ENCODE measurements at places on chromosomes 12 and 14. TPM values are rescaled to one million over a fixed set of nuclear protein-coding genes. Genes with fewer than 3 reads are reported as not detected.

RTL1 gene
- not detected for total RNA-seq

SLC10A1 gene
- total RNA-seq: not detected

PRPH gene
- not detected for total RNA-seq

SYT1 gene
- 6.6 TPM for total RNA-seq

UNG gene
- 18.7 TPM for total RNA-seq

PDE3A gene
- 0.58 TPM for total RNA-seq

C14orf39 gene
- total RNA-seq: not detected

TAS2R42 gene
- total RNA-seq: not detected

TEX52 gene
- total RNA-seq: not detected

SLCO1B1 gene
- total RNA-seq: not detected

HOXC12 gene
- not detected for total RNA-seq

TSHR gene
- total RNA-seq: not detected

KERA gene
- not detected for total RNA-seq

PACS2 gene
- total RNA-seq: 46.4 TPM

CLEC1A gene
- not detected for total RNA-seq

RDH5 gene
- total RNA-seq: 6.3 TPM

FOXG1 gene
- total RNA-seq: not detected

USP15 gene
- total RNA-seq: 22.2 TPM

MGST1 gene
- 319 TPM for total RNA-seq

HPD gene
- 2.8 TPM for total RNA-seq

GRIP1 gene
- not detected for total RNA-seq

TRIM9 gene
- total RNA-seq: under 0.01 TPM

NEUROD4 gene
- not detected for total RNA-seq

All from myometrial cell (primary cell).